ENCODE measurements at places on chromosomes 7 and 10.

DNA sequence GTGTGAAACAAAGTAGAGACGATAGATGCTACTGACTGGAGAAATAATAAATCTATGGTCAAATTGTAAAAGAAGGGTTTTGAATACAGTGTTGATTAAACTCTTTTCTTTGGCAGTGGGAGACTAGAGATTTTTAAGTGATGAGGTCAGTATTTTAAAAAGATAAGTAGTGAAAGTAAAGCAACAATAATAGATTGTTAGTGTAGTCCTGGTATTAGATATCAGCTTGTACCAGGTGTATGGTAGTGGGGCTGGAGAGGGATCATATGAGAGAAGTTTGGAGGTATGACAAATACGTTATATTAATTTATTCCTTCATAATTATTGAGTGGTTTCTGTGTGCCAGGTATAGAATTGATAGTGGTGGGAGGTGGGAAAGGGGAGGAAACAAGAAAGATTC lies 25.2 kb downstream of the PHTF2 start:
- DNase-seq, result no peak

DNA sequence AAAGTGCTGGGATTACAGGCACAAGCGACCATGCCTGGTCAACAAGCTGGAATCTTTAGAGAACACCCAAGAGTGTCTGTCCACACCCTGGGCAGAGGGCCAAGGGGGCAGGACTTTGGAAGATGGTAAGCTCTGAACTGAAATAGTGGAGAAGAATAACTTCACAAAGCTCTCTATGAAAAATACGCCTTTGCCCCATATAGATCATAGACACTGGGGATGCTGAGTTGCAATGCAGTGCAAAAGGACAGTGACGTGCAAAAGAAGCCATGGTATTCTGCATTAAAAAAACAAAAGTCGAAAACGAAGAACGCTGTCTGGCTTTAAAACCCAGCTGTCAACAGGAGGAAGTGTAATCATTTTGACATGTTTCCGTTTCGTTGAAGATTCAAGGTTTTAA lies 353.6 kb downstream of the CALN1 start:
- no peak for DNase-seq

GRCh38 chr7:86558680-86559501 lies 84.8 kb upstream of the GRM3 start:
- peak; percentile 42 for DNase-seq

DNA sequence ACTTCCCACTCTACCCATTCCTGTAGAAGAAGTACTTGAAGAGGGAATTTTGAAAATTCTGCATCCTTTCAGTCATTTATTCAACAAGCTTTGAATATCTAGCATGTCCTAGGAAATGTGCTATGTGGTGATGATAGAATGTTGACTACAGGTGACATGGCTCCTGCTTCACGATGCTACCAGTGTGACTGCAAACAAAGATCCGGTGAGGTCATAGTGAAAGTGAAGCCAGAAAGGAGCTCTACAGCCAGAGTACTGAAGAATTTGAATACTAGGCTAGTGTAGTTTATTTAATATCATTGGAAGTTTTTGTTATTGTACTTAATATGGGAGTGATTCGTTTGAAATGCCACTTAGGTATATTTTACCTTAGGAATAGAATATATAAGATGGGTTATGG lies 348.1 kb downstream of the TFEC start:
- DNase-seq, result no peak

DNA sequence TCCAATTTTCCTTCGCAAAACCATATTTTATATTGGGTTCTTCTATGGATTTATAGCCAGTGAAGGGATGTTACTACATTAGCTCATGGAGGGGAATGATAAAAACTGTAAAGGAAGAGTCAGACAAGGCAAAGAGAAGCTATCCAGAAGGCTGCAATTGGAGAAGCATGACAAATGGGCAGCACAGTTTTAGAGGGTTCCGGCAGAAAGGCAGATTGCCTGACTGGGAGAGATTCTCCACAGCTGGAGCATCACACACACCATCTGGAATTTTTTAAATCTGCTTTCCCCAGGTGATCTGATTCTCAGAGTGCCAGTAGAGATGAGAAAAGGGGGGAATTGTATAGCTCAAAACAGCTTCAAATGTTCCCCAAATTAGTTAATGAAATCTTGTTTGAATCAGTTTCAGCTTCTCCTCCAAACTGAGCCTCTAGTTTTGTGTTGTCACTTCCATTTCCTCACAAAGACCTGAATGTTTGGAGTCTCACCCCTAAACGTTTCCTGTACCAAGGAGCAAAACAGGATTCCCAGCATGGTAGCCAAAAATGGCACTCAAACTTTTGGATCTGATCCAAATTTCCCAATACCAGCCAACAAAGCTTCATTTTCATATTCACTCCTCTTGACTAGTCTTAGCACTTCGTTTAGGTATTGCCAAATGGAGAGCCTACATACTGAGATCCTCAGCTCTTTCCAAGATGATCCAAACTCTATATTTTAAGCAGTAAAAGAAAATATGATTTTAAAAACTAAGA lies 177.5 kb downstream of the HPSE2 start:
- DNase-seq, result no peak

DNA sequence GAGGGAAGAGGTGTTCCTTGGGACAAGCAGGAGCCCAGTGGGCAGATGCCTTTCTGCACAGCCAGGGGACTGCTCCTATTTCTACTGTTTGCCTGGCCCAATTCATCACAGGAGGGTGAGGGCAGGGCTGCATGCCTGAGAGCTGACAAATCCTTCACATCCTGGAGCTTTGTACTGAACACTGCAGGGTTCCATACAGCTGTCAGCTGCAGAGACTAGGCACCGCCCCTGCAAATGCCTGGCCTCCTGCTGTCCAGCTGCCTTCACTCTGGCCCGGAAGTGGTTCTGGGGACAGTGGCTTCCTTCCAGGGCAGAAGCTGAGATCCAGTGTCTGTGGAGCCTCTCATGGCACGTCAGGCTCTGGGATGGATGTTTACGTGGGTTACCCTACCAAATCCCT lies 470.7 kb downstream of the DNAJB6 start:
- DNase-seq, result no peak

DNA sequence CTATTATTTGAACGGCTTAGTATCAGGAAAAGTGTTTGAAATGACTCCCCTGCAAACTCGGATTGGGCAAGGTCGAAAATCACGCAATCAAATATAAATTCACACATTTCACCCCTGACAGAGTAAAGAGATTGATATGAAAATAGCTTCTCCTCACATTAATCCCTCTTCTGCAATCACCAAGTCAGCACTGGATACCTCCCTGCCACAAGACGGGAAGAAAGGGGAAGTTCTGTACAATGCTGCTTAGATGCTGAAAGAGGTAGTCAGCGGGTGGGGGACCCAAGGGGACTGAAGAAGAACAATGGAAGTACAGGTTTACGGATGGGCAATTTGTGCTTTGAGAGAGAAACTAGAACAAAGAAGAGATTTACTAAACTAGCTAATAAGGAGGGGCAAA lies 72.0 kb upstream of the ANK3 start:
- DNase-seq, result no peak

GRCh38 chr7:150451097-150451793 lies 815 bp downstream of the GIMAP8 start:
- DNase-seq, result no peak

- DNase-seq, result no peak
Measured at GRCh38 chr7:31102973-31103850, 51.1 kb downstream of the ADCYAP1R1 start.

DNA sequence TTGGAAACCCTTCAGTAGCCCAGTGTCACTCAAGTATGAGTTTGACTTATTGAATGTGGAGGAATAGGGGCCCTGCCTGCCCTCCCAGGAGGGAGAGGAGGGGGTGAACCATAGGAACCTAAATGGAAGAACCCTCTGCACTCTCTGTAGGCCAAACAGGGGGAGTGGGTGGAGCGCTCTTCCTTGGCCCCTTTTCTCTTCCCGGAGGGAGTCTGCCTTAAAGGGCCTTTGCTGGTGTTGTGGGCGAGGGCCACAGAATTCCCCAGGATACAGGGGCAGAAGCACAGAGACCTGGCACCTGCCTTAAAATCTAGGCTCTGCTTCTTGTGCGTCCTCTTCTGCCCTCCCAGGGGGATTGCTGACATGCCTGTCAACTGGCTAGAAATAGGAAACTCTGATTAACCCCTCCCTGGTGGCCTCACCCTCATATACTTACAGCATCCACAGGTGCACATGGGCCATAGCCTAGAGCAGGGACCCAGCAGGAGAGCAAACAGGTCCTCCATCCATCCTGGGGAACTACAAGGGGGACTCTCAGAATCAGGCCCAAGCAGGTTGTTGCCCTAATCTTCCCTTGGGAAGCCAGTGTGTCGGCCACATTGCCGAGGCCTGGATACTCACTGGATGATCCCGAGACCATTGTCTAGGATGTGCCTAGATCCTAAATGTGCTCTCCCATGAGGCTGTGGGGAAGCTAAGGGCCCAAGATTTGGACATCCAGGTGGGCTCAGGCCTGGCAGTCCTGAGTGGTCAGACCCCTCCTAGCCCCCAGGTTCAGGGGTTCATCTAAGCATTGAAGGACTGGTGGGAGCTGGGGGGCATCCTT lies 3.4 kb downstream of the TRIM8 start:
- DNase-seq, result no peak

DNA sequence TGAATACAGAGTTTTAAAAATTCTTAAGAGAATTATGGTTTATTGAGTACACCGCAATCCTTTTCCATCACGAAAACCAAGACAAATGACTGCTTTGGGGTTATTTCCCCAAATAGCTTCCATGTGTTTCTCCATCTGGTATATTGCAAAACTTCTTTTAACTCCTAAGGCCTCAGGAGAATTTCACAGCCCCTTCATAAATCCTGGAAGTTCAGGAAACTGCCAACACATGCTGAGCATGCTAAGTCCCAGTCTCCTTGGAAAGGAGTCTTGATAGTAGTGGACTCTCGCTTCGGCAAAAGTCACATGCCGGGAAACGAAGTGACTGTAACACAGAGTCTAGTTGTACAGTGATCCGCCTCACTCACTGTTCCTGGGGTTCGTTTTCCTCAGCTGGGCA lies 88.1 kb upstream of the RSU1 start:
- DNase-seq, result no peak

DNA sequence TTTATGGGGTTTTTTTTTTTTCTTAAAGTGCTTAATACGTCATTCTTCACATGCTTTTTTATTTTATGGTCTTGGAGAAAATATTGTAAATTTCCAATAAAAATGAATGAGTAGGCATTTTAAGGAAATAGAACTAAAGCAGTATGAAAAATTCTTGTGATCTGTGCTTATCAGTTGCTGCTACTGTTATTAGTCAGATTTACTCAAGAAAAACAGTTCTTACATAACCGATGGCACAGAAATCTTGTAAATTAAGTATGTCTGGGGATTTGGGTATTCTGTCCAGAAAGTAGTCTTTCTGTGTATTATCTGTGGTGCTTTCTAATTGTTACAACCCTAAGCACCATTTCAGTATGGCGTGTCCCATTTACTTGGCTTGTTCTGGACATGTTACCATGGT lies 64.7 kb downstream of the LRGUK start:
- no peak for DNase-seq

Measured in NCI-H774 (cell line).